ENCODE measurements at places on chromosomes 1 and 21. TPM values are rescaled to one million over a fixed set of nuclear protein-coding genes. Genes with fewer than 3 reads are reported as not detected.

TCP10L gene
- total RNA-seq: 4.1 TPM

DNA sequence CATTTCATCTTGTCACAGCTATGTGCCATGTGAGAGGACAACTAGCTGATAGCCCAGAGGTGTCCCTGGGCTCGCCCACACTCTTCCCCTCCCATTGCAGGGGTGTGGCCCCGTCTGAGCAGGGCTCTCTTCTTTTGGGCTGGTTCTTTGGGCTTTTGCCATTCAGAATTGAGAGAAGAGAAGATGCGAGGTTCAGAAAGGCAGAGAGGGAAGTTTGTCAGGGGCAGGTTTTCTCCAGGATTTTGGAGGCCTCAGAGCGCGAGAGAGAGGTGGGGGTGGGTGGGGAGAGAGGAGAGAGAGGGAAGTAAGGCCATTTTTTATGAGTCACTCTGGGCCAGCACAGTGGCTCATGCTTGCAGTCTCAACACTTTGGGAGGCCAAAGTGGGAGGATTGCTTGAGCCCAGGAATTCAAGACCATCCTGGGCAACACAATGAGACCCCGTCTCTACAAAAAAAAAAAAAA lies 5.2 kb downstream of the IFI6 start:
- no peak for DNase-seq

DNA sequence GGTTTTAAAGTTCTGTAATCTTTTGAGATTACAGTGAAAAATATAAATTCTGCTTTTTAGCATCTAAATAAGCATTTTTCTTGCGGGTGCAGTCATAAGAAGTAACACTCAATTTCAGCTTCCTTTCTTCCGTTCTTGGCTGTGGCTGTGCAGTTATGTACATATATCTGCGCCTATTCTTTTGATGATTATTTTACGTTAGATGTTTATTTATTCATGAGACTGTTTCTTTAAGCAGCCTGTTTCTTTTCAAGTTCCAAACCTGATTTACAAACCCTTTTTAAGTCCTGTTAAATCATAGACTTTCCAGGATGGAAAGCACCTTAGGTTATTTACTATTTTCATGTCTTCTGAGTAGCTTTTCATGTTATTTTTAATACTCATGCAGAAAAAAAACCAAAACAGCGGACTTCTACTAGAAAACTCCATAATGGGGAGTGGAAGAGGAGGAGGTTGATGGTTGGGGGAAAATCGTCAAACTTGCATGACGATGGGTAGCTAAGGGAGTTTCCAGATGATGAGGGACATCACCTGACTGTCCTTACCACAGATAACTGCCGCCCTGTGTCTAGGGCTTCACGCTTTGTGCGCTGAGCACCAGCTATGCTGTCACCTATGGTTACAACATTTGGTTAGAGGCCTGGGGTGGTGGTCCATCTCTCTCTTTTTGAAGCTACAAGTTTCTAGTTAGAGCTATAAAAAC lies 2.6 kb downstream of the PRDM2 start:
- DNase-seq: no peak

GRCh38 chr1:79295967-79296366 lies 289.4 kb upstream of the ADGRL4 start:
- DNase-seq: no peak

TFAP2E gene
- total RNA-seq: 0.13 TPM

AADACL3 gene
- not detected for total RNA-seq

- no peak for DNase-seq
Measured at GRCh38 chr1:35506960-35507912, 50.0 kb downstream of the KIAA0319L start.

All from left lobe of liver (tissue), 2 donors.